ENCODE measurements at places on chromosomes 13 and 19.

DNA sequence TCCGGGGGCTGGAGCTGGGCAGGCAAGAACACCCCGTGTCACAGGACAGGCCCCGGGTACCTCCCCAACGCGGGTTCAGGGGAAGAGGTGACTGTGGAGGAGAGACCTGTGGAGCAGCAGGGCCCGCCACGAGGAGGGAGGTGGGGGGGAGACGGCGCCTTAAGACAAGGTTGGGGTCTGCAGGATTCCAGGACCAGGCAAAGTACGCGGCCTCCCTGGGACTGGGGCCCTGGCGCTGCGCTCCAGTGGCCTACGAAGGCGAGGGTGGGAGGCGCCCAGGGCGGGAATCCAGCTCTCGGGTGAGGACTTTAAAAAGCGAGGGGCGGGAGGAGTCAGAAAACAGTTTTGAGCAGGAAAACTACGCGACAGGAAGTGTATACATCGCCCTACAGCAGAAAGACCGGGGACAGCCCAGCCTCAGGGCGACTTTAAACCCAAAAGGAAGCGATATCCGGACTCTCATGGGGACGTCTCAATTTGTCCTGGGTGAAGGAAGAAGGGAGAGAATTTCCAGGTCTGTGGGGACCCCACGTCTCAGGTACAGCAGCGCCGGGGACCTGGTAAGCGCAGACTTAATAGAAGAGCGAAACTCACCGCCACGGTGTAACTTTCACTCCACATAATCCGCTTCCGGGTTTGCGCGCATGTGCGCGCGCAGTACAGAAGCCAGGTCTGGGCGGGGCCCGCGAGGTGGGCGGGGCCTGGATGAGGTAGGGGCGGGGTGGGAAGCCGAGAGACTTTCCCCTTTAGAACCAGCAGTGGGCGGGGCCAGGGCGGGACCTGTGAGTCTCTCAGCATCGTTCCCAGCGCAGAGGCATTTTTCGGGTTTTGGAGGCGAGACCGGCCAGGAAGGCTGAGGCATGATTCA is at the start of gene ZNF83:
Gene ZNF83, minus strand, starts transcription at position 638 of the 868 bp plus-strand sequence.
- peaks cover 5% of the 10 kb centered on the region for H3K36me3 ChIP-seq
- H3K27me3 ChIP-seq: peaks cover 2% of the 10 kb centered on the region
- peak; percentile 94 for DNase-seq
- peaks cover 23% of the 10 kb centered on the region for H3K4me1 ChIP-seq

DNA sequence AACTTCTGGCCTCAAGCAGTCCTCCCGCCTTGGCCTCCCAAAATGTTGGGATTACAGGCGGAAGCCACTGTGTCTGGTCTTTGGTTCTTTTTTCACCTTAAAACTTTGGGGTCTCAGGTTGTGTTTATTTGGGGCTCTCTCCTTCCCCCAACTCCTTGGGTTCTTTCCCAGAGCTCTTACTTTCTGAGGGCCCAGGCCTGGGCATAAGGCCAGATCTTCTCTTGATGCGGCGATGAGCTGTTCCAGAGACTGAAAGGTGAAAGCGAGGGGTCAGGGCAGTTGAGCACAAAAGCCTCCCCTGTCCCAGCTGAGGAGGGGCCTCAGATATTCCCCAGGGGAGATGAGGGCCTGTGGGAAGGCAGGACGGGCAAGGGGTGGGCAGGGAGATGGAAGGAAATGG is 7.1 kb downstream of the POLR1G start:
- DNase-seq: no peak
- H3K4me1 ChIP-seq: peaks cover 4% of the 10 kb centered on the region
- no peak overlapping the region for H3K27ac ChIP-seq
- no peaks in the 10 kb centered on the region for H3K27me3 ChIP-seq

GRCh38 chr13:46639033-46639981 is 86.3 kb downstream of the LRCH1 start:
- no peaks in the 10 kb centered on the region for H3K27me3 ChIP-seq
- H3K4me3 ChIP-seq: no peak overlapping the region
- no peak for DNase-seq
- no peak overlapping the region for H3K27ac ChIP-seq

DNA sequence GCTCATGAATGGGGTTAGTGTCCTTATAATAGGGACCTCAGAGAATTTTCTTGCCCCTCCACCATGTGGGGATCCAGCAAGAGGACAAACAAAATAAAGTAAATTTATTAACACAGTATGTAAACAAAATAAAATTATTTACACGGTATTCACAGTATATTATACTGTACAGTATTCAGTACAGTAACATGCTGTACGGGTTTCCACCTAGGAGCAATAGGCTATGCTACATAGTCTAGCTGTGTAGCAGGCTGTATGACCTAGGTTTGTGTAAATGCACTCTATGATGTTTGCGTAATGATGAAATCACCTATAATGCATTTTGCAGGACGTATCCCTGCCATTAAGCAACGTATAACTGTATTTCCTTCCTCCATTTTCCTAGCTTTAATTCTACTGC is 11.8 kb upstream of the DIAPH3 start:
- no peak overlapping the region for H3K4me3 ChIP-seq
- H3K27ac ChIP-seq: no peak overlapping the region
- DNase-seq: no peak

GRCh38 chr13:95533545-95534160 is 18.9 kb upstream of the CLDN10 start:
- peaks cover 16% of the 10 kb centered on the region for H3K4me1 ChIP-seq
- H3K36me3 ChIP-seq: no peaks in the 10 kb centered on the region
- peak overlapping the region; percentile 1 for H3K4me3 ChIP-seq
- peak overlapping the region; percentile 29 for H3K27ac ChIP-seq
- no peaks in the 10 kb centered on the region for H3K27me3 ChIP-seq

- peaks cover 28% of the 10 kb centered on the region for H3K4me1 ChIP-seq
- peak overlapping the region; percentile 1 for H3K4me3 ChIP-seq
- H3K27me3 ChIP-seq: peaks cover 66% of the 10 kb centered on the region
- no peak for DNase-seq
- no peaks in the 10 kb centered on the region for H3K36me3 ChIP-seq
Observed at GRCh38 chr19:55373993-55374757, 2.5 kb upstream of the TMEM190 start.

DNA sequence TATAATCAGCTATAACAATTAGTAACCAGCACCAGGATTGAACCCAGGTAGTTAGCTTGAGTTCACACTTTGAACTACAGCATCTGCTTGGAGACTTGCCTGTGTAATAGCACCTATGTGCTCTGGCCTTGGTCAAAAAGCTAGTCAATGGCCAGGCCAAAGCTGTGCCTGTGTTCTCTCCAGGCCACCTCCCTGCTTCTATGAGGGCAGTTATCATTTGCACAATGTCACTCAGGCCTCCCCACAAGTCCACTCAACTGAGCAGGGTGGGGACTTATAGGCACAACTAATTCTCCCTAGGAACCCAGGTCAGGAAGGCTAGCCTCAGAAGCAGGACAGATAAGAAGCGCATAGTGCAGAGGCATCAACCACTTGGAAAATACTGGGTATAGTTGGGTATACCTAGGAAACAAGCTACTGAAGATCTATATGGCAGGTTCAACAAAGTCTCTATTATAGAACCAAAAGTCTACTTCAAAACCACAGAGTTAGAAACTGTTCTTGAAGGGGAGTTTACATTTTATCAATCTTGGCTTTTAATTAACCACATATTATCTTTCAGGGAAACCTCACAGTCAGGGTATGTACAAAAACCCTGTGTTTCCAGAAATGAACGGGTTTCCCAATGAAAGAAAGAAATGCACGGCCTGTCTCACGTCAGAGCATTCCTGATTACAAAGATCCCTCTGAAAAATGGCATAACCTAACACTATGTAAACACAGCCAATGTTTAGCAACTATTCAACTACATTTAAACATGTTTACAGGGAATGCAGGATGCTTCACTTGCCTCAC is 140.9 kb downstream of the ABCC4 start:
- H3K4me1 ChIP-seq: peaks cover 19% of the 10 kb centered on the region
- DNase-seq: no peak
- no peaks in the 10 kb centered on the region for H3K27me3 ChIP-seq
- peak overlapping the region; percentile 20 for H3K27ac ChIP-seq
